Trophoblast cell (in vitro differentiated cells and primary cell): ENCODE measurements at places on chromosomes 13 and 19.

- H3K27me3 ChIP-seq: no peaks in the 10 kb centered on the region
- no peak overlapping the region for H3K27ac ChIP-seq
- no peak for DNase-seq
These were observed 28.2 kb downstream of the HPN start for GRCh38 chr19:35069696-35070095.

- H3K4me1 ChIP-seq: peaks cover 10% of the 10 kb centered on the region
- no peaks in the 10 kb centered on the region for H3K27me3 ChIP-seq
- peaks cover 26% of the 10 kb centered on the region for H3K36me3 ChIP-seq
- peak overlapping the region; percentile 31 for H3K27ac ChIP-seq
- peak; percentile 99 for DNase-seq
- H3K4me3 ChIP-seq: no peak overlapping the region
These were observed 6.3 kb downstream of the PLEKHF1 start for GRCh38 chr19:29671393-29672160.

- no peak overlapping the region for H3K27ac ChIP-seq
- peaks cover 53% of the 10 kb centered on the region for H3K36me3 ChIP-seq
- H3K27me3 ChIP-seq: no peaks in the 10 kb centered on the region
- no peak for DNase-seq
These were observed 3.7 kb upstream of the DMPK start for GRCh38 chr19:45785781-45786532.

DNA sequence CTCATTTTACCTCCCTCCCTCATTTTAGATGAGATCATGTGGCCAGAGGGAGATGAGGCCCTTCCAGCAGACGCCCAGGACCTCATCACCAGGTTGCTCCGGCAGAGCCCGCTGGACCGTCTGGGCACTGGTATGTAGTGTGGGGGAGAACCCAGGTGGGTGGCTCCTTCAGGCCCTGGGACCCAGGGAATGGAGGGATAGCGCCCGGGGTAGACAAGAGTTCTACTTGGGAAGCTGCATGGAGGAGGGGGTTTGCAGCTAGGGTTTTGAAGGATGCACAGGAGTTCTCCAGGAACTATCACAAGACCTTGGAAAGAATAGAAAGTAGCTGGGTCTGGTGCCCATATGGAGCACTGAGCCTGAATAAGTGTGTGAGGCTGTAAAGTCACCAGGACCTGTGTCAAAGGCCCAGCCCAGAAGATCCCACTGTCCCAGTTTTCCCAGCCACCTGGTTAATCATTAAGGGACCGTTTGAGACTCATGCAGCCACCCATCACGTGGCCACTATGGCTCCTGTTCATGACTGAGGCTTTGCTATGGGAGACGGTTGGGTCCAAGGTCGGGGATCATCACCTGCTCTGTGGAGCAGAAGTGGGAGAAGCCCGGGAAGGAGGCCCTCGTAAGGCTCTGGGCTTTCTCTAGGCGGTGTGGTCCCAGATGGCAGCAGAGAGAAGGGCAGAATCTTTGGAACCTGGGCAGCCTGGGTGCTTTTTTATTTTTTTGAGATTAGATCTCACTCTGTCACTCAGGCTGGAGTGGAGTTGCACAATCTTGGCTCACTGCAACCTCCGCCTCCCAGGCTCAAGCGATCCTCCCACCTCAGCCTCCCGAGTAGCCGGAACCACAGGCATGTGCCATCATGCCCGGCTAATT is 17.0 kb upstream of the PIK3R2 start:
- DNase-seq: peak; percentile 24
- no peaks in the 10 kb centered on the region for H3K4me1 ChIP-seq
- no peaks in the 10 kb centered on the region for H3K27me3 ChIP-seq
- H3K36me3 ChIP-seq: peaks cover 11% of the 10 kb centered on the region
- H3K4me3 ChIP-seq: no peak overlapping the region
- H3K27ac ChIP-seq: no peak overlapping the region

DNA sequence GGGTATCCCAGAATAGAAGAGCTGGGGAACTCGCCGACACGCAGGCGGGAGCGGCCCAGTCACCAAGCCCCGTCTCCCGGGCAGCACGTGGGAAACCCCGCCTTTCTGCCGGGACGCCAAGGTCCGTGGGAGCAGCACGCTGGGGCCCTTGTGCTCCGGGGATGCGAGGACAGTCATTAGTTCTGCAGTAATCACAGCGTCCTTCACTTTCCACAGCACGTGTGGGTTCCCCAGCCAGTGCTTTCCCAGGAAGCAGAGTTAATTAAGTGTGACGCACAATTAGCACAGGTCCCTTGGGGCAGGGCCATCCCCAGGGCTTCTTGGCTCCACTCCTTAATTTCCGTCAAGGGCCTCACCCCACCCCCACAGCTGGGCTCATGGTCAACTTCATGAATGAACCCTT is 64.3 kb upstream of the C13orf46 start:
- DNase-seq: no peak
- H3K4me1 ChIP-seq: peaks cover 11% of the 10 kb centered on the region
- H3K27ac ChIP-seq: no peak overlapping the region
- no peaks in the 10 kb centered on the region for H3K27me3 ChIP-seq
- H3K4me3 ChIP-seq: no peak overlapping the region

- no peak overlapping the region for H3K27ac ChIP-seq
- no peaks in the 10 kb centered on the region for H3K4me1 ChIP-seq
- H3K27me3 ChIP-seq: no peaks in the 10 kb centered on the region
- H3K36me3 ChIP-seq: no peaks in the 10 kb centered on the region
These were observed 38.8 kb downstream of the FGF9 start for GRCh38 chr13:21709697-21710096.

DNA sequence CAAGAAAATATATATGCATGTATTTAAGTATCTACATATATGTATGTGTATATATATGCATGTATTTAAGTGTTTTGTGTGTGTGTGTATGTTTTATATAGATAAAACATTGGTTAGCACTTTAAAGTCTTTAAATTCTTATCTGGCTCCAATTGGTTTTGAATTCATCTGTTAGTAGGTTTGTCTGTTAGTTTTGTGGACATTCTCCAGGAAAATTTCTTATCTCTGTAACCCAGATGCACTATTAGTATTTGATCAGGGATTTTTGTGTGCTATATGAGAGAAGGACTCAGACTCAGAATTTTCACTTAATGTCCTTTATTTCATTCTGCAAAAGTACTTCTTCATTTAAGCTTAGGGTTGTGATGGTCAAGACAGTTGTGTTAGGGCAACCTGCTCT is 103.1 kb downstream of the ITGBL1 start:
- H3K27ac ChIP-seq: no peak overlapping the region
- no peak for DNase-seq
- no peaks in the 10 kb centered on the region for H3K36me3 ChIP-seq
- no peaks in the 10 kb centered on the region for H3K27me3 ChIP-seq
- H3K4me1 ChIP-seq: peaks cover 2% of the 10 kb centered on the region

DNA sequence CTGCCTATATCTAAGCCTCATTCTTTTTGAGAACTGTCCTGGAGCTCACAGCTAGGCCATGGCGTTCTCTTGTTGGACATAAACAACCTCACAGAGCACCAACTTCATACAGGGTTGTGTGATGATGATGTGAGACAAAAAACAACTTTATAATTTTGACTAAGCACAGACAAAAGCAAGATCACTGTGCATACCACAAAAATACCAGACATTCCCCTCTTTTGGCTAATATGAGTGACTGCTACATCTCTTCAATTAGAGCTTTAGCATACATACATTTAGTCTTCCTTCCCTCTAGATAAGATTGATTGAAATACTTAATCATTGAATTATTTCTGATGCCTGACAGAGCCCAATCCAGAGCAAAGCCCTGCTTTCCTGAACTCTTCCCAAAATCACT is 8.3 kb downstream of the MAB21L1 start:
- peaks cover 23% of the 10 kb centered on the region for H3K27me3 ChIP-seq
- H3K27ac ChIP-seq: no peak overlapping the region
- no peak overlapping the region for H3K4me3 ChIP-seq
- H3K4me1 ChIP-seq: peaks cover 7% of the 10 kb centered on the region

DNA sequence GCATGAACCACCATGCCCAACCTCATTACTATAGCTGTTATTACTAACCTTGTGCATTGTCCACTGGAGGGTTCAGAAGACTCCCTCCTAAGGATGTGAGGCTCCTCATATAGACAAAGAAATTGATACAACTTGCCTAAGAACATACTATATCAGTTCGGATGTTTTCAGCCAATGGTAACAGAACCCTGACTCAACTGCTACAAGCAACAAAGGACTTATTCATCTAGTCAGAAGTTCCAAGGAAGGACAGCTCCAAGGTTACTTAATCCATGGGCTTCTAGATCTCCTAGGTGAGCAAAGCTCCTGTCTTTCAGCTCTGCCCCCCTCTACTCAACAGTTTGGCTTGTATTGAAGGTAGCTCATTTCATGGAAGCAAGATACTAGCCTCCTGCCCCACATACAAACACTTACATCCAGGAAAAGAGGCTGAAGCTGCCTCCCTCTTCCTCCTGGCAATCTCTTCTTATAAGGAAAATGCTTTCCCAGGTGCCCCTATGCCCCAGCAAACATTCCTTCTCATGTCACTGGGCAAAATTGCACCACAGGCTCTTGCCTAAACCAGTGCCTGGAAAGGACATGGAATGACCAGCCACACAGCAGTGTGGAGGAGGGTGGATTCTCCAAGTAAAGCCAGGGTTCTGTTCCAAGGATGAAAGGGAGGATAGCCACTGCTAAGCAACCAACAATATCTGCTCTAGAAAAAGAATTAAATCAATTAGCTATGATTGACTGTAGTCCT is 497.8 kb downstream of the FOXO1 start:
- peaks cover 14% of the 10 kb centered on the region for H3K4me1 ChIP-seq
- no peaks in the 10 kb centered on the region for H3K36me3 ChIP-seq
- H3K27ac ChIP-seq: no peak overlapping the region
- H3K4me3 ChIP-seq: no peak overlapping the region

GRCh38 chr13:78816154-78816553 is 157.2 kb upstream of the OBI1 start:
- no peaks in the 10 kb centered on the region for H3K27me3 ChIP-seq
- no peak overlapping the region for H3K27ac ChIP-seq
- no peaks in the 10 kb centered on the region for H3K36me3 ChIP-seq
- H3K4me3 ChIP-seq: no peak overlapping the region

GRCh38 chr13:39590466-39591036 is 12.4 kb downstream of the LHFPL6 start:
- H3K4me1 ChIP-seq: no peaks in the 10 kb centered on the region
- H3K27ac ChIP-seq: no peak overlapping the region
- peaks cover 5% of the 10 kb centered on the region for H3K36me3 ChIP-seq
- H3K27me3 ChIP-seq: no peaks in the 10 kb centered on the region

DNA sequence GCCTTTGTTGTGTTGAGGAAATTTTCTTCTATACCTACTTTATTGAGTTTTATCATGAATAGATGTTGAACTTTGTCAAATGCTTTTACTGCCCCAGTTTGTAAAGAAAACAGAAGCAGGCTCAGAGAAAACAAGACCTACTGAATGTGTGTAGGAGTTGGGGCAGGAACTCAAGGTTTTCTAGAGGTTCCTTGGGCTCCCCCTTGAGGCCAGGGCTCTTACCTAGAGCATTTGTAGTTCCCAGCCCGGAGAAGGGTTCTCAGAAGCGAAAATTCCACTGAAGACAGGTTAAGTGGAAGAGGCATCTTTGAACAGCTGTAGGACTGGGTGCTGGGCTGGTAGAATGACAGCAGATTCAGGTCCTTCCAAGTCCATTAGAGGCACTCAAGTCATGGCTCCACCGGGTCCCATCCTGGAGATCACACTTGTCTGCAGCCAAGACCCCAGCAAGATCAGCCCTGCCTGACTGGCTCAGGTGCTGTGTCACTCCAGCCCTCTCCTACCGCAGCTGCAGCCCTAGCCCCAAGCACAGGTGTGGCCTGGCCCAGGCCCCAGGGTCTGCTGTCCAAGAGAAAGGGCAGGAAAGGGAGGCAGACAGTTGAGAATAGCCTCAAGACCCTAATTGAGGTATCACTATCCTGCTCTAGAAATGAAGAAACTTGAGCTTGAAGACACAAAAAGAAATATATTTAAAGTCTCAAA is 425.5 kb downstream of the PCDH20 start:
- DNase-seq: no peak
- no peaks in the 10 kb centered on the region for H3K27me3 ChIP-seq
- H3K36me3 ChIP-seq: no peaks in the 10 kb centered on the region

- H3K27ac ChIP-seq: no peak overlapping the region
- no peaks in the 10 kb centered on the region for H3K4me1 ChIP-seq
- H3K4me3 ChIP-seq: no peak overlapping the region
- no peaks in the 10 kb centered on the region for H3K36me3 ChIP-seq
These were observed 65.2 kb downstream of the RFX2 start for GRCh38 chr19:6045108-6045507.

DNA sequence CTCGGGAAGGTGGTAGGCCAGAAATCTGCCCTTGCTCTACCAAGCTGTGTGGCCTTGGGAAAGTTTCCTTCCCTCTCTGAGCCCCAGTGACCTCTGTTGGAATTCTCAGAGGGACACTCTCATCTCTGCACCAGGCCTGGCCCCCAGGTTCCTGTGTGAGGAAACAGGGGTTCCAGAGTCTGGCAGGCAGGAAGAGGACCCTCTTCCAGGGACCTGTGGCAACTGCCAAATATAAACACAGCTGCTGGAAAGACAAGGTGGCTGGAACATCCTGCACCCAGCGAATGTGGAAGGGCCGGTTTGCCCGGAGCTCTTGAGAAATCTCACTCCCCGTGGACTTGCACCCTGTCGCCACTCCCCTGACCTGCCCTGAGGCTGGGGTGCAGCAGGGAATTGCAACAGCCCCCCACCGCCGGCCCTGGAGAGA is 52.8 kb downstream of the GADD45B start:
- peak; percentile 99 for DNase-seq
- no peak overlapping the region for H3K4me3 ChIP-seq
- H3K27me3 ChIP-seq: no peaks in the 10 kb centered on the region
- peak overlapping the region; percentile 83 for H3K27ac ChIP-seq
- peaks cover 3% of the 10 kb centered on the region for H3K36me3 ChIP-seq

DNA sequence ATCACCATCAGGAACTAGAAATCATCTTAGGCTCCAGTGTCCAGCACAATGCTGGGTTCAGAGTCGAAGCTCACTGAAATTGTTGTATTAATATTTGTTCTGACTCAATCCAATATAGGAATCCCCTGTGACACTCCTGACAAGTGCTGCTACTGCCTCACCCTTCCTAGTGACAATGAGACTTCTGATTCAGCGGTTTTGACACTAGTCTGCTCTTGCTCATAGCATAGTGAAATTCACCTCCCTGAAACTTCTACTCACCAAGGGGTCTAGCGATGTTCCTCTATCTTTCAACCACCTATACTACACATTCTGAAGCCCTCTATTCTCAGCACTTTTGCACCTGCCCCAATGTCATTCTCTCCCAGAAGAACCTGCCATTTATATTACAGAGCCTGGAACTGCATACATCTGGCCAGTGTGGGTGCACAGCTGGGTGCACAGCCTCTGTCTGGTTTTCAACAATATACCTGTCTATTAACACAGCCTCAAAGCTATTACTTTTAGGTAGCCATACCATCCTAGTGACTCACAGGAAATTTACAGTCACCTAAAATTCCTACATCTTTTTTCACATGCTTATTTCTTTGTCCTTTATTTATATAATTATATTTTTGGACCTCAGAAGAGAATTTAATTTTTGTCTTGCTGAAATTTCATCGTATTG is 88.3 kb downstream of the DOCK9 start:
- H3K27me3 ChIP-seq: no peaks in the 10 kb centered on the region
- no peak overlapping the region for H3K27ac ChIP-seq
- H3K36me3 ChIP-seq: peaks cover 9% of the 10 kb centered on the region
- peaks cover 13% of the 10 kb centered on the region for H3K4me1 ChIP-seq
- DNase-seq: peak; percentile 40
